ENCODE measurements at places on chromosomes 6 and 20.

- DNase-seq = no peak
These were observed 8.6 kb downstream of the GJA1 start for GRCh38 chr6:121443971-121444541.

DNA sequence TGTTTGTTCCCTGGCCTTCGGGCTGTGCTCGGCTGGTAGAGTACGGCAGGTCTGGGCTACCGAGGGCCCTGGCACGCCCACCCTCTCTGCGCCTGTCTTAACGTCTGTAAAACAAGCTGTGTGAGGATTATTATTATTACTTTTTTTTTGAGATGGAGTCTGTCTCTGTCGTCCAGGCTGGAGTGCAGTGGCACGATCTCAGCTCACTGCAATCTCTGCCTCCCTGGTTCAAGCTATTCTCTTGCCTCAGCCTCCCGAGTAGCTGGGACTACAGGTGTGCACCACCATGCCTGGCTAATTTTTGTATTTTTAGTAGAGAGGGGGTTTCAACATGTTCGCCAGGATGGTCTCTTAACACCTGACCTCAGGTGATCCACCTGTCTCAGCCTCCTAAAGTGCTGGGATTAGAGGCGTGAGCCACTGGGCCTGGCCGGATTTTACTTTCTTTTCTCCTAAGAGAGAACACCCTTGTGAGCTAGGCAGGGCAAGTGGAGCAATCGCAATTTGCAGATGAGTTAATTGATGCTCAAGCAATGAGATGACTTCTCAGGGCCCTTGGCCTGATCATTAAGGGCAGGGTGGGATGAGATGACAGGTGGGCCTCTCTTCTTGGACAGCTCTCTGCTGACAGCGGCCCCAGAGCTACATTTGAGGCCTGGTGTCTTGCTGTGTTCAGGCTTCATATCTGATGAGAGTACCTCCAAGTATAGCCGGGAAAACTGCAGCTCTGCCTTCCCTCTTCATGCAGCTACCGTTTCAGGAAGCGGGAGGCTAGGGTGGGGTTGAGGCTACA is 859 bp upstream of the SMIM29 start:
- no peak for DNase-seq

GRCh38 chr6:8435093-8435844 is at the start of gene SLC35B3:
Gene SLC35B3 (minus strand): TSS chr6:8435545.
- DNase-seq = peak; percentile 73

DNA sequence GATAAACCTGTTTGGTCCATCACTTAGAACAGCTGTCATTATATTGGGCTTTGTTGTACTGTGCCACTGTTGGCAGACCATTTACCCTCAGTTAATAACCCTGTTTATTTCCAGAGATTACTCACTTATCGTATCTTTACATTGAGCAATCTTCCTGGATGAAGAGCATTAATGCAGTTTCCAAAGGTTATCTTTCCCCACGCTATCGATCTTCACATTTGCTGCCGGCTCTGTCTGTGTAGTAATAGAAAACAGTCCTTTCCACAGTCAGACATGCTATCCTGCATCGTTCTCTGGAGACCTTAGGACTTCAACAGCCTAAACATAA is 27.4 kb downstream of the GHRH start:
- DNase-seq = no peak

- DNase-seq = peak; percentile 58
These were observed 1106.4 kb upstream of the CITED2 start for GRCh38 chr6:140480852-140481251.

DNA sequence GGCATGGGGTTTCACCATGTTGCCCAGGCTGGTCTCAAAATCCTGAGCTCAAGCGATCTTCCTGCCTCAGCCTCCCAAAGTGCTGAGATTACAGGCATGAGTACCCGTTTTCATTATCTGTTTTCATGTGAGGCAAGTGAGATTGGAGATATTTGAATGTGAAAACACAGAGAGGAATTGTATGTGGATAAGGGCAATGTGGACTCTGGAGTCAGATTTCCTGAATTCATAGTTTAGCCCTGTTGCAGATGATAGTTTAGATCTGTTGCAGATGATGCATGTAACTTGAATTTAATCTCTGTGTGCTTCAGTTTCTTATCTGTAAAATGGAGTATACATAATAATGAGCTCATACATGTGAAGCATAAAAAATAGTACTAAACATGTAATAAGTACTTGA is 3.7 kb downstream of the SMPDL3A start:
- no peak for DNase-seq

DNA sequence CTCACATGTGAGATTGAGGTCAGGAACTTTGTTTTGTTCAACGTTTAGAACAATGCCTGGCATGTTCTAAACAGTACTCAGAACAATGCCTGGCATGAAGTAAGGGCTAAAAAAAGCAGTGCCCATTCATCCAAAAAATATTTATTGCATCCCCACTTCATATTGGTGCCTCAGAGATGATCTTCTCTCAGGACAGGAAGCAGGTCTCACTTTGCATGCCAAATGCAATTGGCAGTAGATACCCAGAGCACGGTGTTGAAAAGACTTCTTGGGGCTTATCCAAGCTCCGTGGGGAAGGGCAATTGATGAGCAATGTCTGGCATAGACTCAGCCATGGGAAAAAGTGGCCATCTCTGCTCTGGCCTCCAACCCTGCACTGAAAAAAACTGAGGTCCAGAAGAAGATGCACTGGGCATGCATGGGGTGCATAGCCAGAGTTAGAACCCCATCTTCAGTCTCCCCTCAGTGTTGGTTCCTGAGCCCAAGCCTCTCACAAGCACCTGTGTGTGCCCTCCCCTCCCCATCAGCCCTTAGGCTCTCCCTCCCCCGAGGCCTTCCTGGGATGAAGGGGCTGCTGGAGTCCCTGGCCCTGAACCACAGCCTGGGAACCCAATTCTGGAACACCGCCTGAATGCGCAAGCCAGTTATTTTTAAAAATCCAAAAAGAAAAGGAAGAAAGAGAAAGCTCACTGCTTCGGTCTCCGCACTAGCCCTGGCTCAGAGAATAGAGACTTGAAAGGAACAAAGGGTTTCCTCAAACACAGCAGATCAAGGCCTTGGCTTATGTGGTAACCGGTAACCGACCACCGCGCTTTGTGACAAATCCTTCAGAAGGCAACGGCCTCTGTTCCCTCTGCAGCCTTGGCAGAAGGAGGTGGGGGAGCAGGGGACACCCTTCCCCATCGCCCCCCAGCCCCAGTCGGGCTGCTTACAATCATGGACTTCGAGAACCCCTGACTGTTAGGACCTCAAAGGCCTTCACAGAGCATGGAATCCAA is 78.5 kb upstream of the SIRPA start:
- peak; percentile 69 for DNase-seq

GRCh38 chr20:44097521-44098255 is 89.3 kb downstream of the JPH2 start:
- no peak for DNase-seq

DNA sequence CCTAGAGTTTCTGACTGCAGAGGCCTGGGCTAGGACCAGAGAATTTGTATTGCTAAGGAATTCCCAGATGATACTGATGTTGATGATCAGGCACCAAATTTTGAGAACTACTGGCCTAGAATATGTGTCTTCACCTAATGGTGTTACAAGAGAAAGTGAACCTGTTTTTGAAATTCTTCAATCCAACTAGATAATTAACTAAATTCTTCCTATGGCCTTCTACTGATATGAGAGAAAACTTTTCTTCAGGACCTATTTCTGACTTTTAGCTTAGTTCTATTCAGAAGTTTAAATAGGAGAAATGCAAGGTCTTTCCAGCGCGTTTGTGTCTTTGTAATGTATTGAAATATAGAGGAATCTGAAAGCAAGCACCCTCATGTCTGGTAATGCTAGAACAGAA is 7.3 kb downstream of the NKAIN2 start:
- no peak for DNase-seq

DNA sequence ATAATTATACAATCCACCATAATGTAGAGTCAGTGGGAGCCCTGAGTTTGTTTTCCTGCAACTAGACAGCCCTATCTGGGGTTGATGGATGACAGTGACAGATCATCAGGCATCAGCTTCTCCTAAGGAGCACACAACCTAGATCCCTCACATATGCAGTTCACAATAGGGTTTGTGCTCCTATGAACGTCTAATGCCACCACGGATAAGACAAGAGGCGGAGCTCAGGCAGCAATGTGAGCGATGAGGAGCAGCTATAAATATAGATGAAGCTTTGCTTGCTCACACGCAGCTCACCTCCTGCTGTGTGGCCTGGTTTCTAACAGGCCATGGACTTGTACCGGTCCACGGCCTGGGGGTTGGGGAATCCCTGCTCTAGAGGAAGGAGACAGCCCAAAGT is 25.9 kb downstream of the EDEM2 start:
- DNase-seq = no peak

- DNase-seq = no peak
These were observed 178.4 kb downstream of the MBOAT1 start for GRCh38 chr6:20033697-20034407.

GRCh38 chr20:49290608-49291191 is 12.8 kb upstream of the ZNFX1 start:
- no peak for DNase-seq
